ENCODE measurements at places on chromosomes 2 and 18.

DNA sequence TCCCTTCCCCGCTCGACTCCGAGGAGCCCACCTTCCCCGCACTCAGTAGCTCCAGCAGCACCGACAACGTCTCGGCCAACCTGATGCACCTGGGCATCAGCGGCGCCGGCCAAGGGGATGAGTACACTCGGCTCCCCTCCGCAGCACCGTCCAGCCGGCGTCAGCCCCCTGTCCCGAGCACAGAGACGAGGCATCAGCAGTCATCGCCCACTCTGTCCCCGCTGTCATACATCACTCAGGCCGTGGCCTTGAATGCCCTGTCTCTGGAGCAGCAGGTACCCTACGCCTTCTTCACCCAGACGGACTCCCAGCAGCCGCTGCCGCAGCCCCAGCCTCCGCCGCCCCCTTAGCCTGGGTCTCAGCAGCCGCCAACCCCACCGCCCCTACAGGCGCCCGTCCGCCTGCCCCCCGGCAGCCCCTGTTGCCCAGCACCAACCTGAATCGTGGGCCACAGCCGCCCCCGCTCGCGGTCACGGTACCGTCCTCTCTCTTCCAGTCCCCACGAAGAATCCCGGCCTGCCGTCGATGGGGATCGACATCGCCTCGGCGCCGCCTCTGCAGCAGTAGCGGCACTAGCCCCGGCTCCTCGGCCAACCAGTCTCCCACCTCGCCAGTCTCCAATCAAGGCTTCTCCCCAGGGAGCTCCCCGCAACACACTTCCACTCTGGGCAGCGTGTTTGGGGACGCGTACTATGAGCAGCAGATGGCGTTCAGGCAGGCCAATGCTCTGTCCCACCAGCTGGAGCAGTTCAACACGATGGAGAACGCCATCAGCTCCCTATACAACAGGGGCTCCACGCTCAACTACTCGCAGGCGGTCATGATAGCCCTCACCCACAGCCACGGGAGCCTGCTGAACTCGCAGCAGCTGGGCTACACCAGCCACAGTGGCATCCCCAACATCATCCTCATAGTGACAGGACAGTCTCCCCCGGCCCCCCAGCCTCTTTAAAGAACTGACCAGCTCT, 1195.9 kb upstream of the CHAC2 start:
- H3K36me3 ChIP-seq = no peaks in the 10 kb centered on the region
- peak overlapping the region; percentile 13 for H3K4me3 ChIP-seq
- no peaks in the 10 kb centered on the region for H3K27me3 ChIP-seq
- no peak overlapping the region for H3K27ac ChIP-seq
- no peaks in the 10 kb centered on the region for H3K4me1 ChIP-seq

- H3K27ac ChIP-seq = no peak overlapping the region
- no peaks in the 10 kb centered on the region for H3K4me1 ChIP-seq
- H3K36me3 ChIP-seq = no peaks in the 10 kb centered on the region
- no peaks in the 10 kb centered on the region for H3K27me3 ChIP-seq
Measured at GRCh38 chr2:232913903-232914302, 43.8 kb downstream of the SNORC start.

GRCh38 chr2:80322311-80322920, 17.9 kb upstream of the LRRTM1 start:
- H3K4me1 ChIP-seq = no peaks in the 10 kb centered on the region
- no peak overlapping the region for H3K4me3 ChIP-seq
- DNase-seq = no peak
- no peaks in the 10 kb centered on the region for H3K36me3 ChIP-seq
- H3K27me3 ChIP-seq = peaks cover 15% of the 10 kb centered on the region

DNA sequence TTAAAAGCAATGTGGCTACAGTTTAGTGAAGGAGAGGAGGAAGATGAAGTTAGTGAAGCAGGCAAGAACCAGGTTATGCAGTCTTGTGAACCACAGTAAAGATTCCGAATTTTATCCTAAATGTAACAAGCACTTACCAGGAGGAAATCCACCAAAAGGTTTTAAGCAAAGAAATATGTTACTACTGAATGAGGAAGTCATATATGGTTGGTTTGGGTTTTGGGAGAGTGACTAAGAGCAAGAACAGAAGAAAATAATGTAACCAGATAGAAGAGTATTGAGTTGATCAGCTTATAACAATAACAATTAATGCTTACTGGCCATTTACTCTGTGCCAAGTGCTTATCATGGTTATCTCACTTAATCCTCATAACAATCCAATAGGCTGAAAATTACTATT, 1.9 kb downstream of the USP37 start:
- H3K27me3 ChIP-seq = no peaks in the 10 kb centered on the region
- no peaks in the 10 kb centered on the region for H3K36me3 ChIP-seq
- no peak for DNase-seq
- H3K27ac ChIP-seq = no peak overlapping the region
- peaks cover 16% of the 10 kb centered on the region for H3K4me1 ChIP-seq

DNA sequence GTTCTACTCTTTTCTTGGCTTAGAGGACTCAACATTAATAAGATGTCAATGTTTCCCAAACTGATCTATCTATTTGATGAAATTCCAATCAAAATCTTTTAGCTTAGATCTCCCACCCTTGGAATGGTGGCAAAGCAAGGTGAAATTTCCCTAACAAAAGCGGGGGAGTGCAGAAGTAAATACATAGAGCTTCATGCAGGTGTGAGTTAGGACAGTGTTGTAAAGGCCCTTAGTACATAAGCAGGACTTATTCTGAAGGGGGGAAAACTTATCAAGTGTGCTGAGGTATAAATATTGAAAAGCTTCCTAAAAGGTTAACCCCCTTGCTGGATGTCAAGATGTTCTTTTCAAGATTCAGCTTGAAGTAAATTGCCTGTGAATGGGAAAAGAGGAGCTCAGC, 608.6 kb upstream of the CELF4 start:
- no peaks in the 10 kb centered on the region for H3K27me3 ChIP-seq
- H3K4me3 ChIP-seq = no peak overlapping the region
- DNase-seq = no peak
- no peaks in the 10 kb centered on the region for H3K36me3 ChIP-seq
- no peaks in the 10 kb centered on the region for H3K4me1 ChIP-seq

DNA sequence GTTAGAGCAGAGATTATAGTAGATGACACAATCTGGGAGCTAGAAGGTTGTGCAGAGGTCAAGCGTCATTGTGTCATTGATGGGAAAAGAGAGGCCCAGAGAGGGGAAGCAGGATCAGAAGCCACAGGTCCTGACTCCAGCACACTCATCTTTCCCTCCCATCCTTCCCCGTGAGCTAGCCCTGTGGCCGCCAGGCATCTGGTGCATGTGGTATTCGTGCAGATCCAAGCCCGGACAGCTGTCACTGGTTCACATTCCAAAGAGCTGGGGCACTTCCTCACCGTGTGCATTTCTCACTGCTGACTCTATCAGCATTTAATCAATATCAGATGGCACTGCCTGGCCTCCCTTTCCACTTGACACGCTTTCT, 94.1 kb upstream of the THOC1 start:
- no peak for DNase-seq
- H3K4me3 ChIP-seq = no peak overlapping the region
- no peaks in the 10 kb centered on the region for H3K36me3 ChIP-seq
- H3K4me1 ChIP-seq = peaks cover 13% of the 10 kb centered on the region

GRCh38 chr2:102657770-102658169, 38.4 kb downstream of the SLC9A2 start:
- H3K4me1 ChIP-seq = no peaks in the 10 kb centered on the region
- no peaks in the 10 kb centered on the region for H3K27me3 ChIP-seq
- no peak overlapping the region for H3K4me3 ChIP-seq
- H3K36me3 ChIP-seq = no peaks in the 10 kb centered on the region
- H3K27ac ChIP-seq = no peak overlapping the region

DNA sequence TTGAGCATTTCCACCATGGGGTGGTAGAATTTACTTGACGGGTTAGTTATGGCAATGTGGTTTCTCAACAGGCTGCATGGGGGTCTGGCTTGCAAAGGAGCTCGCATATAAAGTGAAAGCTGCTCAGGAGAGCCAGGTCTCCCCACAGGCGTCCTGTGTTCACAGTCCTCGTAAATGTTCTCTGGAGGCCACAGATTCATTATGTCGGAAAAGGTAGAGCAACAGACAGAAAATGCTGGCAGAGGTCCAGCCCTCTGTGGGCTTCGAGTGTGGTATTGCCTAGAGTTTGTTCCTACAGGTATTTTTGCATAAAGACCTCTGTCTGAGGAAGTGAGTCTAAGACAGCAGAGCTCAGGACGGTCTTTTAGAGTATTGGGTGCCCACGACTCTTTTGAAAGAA, 96.4 kb downstream of the CDCA7 start:
- H3K27ac ChIP-seq = peak overlapping the region; percentile 62
- H3K36me3 ChIP-seq = no peaks in the 10 kb centered on the region
- no peaks in the 10 kb centered on the region for H3K27me3 ChIP-seq
- no peak overlapping the region for H3K4me3 ChIP-seq
- peaks cover 15% of the 10 kb centered on the region for H3K4me1 ChIP-seq
- no peak for DNase-seq

GRCh38 chr2:31413025-31413424, 1.5 kb downstream of the XDH start:
- no peaks in the 10 kb centered on the region for H3K36me3 ChIP-seq
- DNase-seq = no peak
- H3K27me3 ChIP-seq = no peaks in the 10 kb centered on the region
- H3K4me1 ChIP-seq = no peaks in the 10 kb centered on the region
- H3K4me3 ChIP-seq = no peak overlapping the region
- H3K27ac ChIP-seq = no peak overlapping the region

GRCh38 chr2:185793532-185794345, 55.1 kb downstream of the FSIP2 start:
- H3K27ac ChIP-seq = no peak overlapping the region
- DNase-seq = no peak
- no peak overlapping the region for H3K4me3 ChIP-seq
- no peaks in the 10 kb centered on the region for H3K27me3 ChIP-seq

DNA sequence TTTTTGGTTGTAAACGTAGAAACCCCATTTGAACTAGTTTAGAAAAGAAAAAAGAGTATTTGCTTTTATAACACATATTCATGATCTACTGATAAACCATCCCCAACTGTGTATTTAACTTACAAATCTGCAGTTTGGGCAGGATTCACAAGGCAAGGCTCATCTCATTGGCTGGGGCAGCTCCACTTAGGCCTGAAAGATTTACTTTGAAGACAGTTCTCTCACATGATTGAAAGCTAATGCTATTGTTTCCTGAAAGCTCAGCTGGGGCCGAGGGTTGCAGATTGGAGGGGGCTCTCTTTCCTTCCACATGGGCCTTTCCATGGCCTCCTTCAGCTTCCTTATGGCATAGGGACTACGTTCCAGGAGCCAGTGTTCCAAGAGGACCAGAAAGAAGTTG, 47.4 kb downstream of the ARHGAP15 start:
- H3K4me3 ChIP-seq = no peak overlapping the region
- no peak for DNase-seq

DNA sequence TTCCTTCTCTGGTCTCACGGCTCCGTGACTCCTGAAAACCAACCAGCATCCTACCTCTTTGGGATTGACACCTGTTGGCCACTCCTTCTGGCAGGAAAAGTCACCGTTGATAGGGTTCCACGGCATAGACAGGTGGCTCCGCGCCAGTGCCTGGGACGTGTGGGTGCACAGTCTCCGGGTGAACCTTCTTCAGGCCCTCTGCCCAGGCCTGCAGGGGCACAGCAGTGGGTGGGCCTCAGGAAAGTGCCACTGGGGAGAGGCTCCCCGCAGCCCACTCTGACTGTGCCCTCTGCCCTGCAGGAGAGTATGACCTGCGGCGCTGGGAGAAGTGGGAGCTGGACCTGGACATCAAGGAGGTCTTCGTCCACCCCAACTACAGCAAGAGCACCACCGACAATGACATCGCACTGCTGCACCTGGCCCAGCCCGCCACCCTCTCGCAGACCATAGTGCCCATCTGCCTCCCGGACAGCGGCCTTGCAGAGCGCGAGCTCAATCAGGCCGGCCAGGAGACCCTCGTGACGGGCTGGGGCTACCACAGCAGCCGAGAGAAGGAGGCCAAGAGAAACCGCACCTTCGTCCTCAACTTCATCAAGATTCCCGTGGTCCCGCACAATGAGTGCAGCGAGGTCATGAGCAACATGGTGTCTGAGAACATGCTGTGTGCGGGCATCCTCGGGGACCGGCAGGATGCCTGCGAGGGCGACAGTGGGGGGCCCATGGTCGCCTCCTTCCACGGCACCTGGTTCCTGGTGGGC, 10.0 kb downstream of the PROC start:
- H3K36me3 ChIP-seq = no peaks in the 10 kb centered on the region
- no peak for DNase-seq
- no peak overlapping the region for H3K4me3 ChIP-seq
- H3K4me1 ChIP-seq = peaks cover 4% of the 10 kb centered on the region
- H3K27ac ChIP-seq = no peak overlapping the region

DNA sequence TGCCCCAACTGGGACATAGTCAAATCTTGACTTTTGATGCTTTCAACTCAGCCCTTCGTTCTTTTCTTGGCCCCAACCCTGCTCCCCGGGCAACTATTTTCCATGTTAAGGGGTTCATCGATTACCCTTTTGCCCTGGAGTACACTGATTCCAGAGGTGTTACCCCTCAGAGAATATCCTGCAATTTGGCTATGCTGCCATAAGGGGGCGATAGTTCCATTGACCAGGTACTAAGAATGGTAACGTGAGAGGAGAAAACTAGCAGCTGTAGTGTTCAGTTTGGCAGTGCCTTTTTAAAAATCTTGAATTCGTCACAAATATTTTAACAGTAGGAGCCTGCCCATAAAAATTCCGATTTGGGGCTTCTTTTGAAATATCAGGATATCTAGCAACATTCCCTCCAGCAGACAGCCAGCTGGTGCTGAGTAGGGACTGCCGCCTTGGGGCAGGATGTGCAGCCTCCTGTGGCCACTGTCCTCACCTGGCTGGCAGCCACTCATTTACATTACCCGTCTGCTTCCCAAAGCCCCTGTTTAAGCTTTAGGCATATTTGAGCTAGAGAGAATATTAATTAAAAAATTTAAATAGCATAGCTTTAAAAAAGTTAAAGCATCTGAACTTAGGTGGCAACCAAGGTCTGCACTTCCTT, 146.3 kb upstream of the SKOR2 start:
- H3K4me3 ChIP-seq = no peak overlapping the region
- H3K4me1 ChIP-seq = no peaks in the 10 kb centered on the region
- no peak for DNase-seq
- no peak overlapping the region for H3K27ac ChIP-seq
- H3K36me3 ChIP-seq = no peaks in the 10 kb centered on the region
- H3K27me3 ChIP-seq = no peaks in the 10 kb centered on the region

DNA sequence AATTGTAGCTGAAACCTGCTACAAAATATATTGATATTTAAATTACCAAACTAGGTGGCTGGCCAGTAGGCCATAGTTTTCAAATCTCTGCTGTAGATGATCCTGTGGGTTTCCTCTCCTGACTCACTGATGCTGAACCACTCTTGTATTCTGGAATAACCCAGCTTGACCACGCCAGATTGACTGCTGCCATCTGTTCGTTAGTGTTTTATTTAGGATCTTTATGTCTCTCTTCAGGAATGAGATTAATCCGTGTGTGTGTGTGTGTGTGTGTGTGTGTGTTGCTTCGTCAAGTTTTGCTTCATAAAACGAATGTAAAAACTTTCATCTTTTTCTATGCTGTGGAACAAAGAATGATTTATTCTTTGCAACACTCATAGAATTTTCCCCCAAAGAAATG, 187.1 kb downstream of the DYSF start:
- no peak overlapping the region for H3K27ac ChIP-seq
- no peaks in the 10 kb centered on the region for H3K36me3 ChIP-seq
- peaks cover 8% of the 10 kb centered on the region for H3K27me3 ChIP-seq
- H3K4me3 ChIP-seq = no peak overlapping the region
- H3K4me1 ChIP-seq = peaks cover 2% of the 10 kb centered on the region
